ENCODE measurements at places on chromosomes 2 and 18. TPM values are rescaled to one million over a fixed set of nuclear protein-coding genes. Genes with fewer than 3 reads are reported as not detected.

Gene KCNE4
- total RNA-seq, result 0.83 TPM

Gene TSPYL6
- not detected for total RNA-seq

Gene CDC42EP3
- 34.0 TPM for total RNA-seq

Gene LIPG
- 0.19 TPM for total RNA-seq
